A549 treated with ZK216348 at 1 μM for 4 hours (cell line): ENCODE measurements at places on chromosomes 5 and 9. TPM values are rescaled to one million over a fixed set of nuclear protein-coding genes. Genes with fewer than 3 reads are reported as not detected.

The FAM151B gene
- total RNA-seq = 1.2 to 2.3 TPM (median 1.9 TPM) in 5 replicates

The UGCG gene
- 13.6 to 24.7 TPM (median 23.5 TPM) in 5 replicates for total RNA-seq

The UBE2B gene
- 52.1 to 75.0 TPM (median 66.7 TPM) in 5 replicates for total RNA-seq

The TLX3 gene
- not detected in 5 replicates for total RNA-seq

The CCNO gene
- 4.7 to 9.1 TPM (median 7.5 TPM) in 5 replicates for total RNA-seq

The IFNA2 gene
- not detected in 5 replicates for total RNA-seq
